ENCODE measurements at places on chromosomes 12 and 14.

DNA sequence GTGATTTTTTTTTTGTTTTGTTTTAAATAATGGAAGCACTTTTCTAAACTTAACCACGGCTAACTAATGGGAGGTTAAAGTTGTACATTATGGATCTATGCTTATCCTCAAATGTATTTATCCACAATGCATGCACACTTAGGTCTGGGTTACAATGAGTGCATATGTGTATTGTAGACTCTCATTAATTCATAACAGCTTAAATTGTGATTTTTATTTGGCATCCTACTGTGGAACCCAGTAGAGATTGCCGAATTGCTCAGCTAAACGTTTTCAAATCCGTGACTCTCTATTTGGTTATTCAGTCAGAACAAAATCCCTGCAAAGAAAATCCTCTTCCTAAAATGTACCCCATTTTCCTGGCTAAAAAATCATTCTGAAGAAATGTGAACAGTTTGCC, 244.0 kb downstream of the SLC25A21 start:
- DNase-seq: no peak

- no peak for DNase-seq
Measured at GRCh38 chr14:69582212-69582611, 7.5 kb upstream of the CCDC177 start.

DNA sequence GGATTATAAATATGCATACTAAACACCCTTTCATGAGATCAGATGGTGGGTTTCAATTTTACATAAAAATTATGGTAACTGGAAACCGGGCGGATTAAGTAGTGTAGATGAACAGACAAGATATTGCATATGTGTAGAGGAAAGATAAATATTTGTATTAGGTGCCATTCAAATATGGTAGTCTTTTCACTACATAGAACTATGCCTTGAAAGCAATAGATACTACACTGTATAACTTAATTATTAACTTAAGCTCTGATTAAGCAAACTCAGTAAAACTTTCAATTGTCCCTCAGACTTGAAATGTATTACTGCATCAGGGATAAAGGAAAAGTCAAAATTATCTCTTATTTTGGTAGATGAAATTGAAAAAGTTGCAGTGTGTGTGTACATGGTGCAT, 1.9 kb downstream of the PTPN21 start:
- DNase-seq: no peak

DNA sequence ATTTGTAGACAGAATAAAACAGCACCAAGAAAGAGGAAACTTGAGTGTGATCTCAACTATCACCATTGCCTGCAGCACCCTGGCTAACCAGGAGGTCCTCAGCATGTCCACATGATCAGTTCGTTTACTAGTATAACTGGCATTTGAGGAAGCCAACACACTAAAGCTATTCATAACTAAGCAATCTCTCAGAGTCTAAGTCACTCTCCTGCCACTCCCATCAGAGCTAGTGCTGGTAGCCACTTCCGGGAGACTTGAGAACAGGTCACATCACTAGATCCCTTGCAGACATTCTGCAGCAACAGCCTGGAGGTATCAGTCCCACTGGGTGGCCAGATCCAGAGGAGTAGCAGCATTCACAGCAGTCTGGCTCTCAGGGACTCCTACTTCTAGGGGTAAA, 352.9 kb upstream of the OR4E1 start:
- DNase-seq: no peak

GRCh38 chr12:23368590-23368989, 580.9 kb downstream of the SOX5 start:
- DNase-seq: no peak

GRCh38 chr12:52029685-52030084, 21.6 kb upstream of the NR4A1 start:
- no peak for DNase-seq

DNA sequence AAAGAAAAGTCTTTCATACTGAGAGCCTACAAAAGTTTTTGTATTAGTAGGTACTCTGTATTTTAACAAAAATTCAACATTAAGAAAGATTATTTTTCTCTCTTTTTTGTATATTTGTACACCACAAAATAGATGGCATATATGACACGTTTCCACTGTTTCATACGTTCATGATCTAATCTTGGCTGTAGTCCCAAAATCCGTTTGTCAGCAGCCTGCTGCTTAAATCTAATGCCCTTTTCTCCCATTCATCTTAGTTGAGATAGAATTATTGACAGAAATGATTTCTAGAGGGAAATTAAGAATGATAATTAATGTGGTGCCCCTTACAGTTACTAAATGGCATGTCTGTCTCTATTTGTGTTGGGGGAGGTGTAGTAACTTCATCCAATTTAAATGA, 140.7 kb upstream of the NOVA1 start:
- no peak for DNase-seq

DNA sequence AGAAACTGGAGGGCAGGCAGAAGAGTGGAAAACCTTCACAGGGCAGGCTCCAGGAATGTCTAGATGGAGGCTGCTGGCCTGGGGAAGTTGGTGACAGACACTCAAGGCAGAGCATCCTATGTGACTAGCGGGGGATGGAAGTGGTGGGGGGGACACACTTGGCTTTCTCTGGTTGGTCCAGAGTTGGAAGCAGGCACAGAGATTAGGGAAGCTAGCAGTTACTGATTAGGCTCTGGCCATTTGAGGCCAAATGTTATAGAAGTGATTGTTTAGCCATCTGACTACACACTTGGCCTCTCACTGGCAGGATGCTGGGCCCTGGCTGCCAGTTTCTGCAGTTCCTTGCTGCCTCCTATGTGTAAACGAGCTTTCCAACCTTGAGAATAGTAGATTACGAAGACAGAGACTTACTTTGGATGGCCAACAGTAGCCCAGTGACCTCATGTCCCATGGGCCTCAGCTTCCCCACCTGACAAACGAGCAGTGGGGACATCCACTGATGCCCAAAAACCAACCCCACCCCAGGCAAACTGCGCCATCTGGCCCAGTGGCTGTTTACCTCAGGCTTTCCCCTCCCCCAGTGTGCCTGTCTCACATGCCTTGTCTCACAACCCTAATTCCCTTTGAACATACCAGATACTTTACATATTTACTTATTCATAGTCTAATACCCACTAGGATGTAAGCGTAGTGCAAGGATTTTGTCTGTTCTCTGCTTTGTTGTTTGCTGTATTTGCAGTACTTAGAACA, 102.7 kb downstream of the PAPLN start:
- DNase-seq: no peak

DNA sequence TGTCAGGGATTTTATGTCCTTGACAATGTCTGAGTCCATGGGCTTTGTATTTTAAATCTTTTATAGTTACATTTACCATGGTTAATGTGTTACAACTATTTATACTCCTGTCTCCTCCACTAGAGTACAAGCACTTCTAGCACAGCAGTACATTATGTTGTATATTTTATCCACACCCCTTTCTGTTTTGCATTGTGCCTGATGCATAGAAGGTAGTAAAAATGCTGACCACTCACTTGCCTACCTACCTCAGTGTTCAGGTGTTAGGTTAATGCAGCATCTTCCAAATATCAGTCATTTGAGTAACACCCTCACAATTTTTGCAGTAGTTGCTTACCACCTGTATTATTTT, 31.1 kb upstream of the SLC38A2 start:
- no peak for DNase-seq

DNA sequence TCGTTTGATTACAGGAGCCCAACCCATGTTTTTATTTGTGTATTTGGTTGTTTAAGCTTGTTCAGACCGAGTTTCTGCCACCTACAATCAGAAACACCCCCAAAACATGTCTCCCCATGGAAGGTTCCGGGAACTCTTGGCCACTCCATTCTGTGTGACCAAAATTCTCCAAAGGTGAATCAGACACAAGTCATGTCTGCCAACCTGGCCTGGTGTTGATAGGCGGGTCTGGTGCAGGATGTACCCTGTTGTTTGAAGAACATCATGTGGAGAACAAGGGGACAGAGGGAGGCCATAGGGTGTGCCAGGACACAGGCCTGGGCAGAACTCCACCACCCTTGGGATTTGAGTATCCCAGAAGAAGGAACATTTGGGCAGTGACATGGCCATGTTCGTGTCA, 147.1 kb upstream of the MYL2 start:
- no peak for DNase-seq

DNA sequence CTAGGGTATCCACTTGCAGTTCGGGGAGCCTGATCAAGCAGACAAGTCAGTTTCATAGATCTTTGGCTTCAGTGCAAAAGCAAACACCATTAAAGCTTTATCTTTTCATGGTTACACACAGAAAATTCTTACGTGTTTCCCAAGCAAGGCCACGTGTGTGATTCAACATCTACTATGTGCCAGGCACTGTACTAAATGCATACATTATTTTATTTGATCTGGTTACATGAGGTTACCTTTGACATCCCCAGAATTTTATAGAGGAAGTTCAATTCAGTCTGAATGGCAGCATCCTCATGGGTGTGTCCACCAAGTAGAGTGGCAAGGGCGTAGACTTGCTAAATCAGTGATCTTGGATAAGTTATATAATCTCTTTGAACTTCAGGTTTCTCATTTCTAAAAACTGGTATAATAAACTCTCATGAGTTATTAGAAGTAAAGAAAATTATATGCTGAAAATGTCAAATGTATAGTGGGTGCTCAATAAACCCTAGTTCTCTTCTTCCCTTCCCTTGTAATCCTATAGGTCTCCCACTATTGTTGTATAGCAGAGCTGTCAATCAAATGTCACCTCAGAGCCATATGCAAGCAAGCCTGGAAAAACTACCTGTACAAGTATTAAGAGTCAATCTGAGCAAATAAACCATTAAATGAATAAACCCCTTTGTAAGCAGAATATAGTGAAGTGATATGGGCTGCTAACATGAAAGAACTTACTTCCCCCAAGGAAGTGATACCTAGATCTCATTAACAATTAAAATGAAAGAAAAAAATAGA, 50.3 kb upstream of the TMX1 start:
- no peak for DNase-seq

All from GM04504 (cell line).